Naive B cell (primary cell): ENCODE measurements at places on chromosomes 11 and 22. TPM values are rescaled to one million over a fixed set of nuclear protein-coding genes. Genes with fewer than 3 reads are reported as not detected.

DNA sequence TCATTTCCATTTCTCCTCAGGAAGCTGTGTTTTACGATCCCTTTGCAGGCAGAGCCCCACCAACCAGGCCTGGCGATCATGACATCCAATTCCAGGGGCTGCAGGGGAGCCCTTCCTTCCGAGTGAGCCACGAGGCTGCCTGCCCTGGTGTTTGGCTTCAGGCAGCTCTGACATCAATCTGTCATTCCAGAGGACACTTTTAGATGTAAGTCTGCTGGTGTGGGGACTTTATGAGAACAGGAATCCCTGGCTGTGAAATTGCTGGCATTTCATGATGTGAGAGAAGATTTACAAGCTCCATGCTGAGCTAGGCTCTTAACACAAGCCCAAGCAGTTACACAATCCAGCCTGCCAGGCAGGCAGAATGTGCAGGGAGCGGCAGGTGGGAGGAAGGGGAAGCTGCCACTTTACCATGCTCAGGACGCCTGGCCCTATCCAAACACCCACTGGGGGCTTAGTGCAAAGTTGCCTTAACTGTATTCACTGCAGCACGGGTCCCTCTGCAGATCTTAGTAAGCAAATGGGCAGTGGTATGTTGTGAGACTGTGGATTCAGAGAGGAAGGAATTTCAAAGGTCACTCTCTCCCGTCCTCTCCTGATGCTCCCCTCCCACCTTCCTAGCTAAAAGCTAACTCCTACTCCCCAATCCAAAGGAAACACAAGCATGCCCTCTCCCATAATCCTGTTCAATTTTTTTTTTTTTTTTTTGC, 43.4 kb upstream of the MICAL2 start:
- DNase-seq, result no peak

- DNase-seq, result no peak
Measured at GRCh38 chr11:61969838-61970662, 2.6 kb upstream of the FTH1 start.

DNA sequence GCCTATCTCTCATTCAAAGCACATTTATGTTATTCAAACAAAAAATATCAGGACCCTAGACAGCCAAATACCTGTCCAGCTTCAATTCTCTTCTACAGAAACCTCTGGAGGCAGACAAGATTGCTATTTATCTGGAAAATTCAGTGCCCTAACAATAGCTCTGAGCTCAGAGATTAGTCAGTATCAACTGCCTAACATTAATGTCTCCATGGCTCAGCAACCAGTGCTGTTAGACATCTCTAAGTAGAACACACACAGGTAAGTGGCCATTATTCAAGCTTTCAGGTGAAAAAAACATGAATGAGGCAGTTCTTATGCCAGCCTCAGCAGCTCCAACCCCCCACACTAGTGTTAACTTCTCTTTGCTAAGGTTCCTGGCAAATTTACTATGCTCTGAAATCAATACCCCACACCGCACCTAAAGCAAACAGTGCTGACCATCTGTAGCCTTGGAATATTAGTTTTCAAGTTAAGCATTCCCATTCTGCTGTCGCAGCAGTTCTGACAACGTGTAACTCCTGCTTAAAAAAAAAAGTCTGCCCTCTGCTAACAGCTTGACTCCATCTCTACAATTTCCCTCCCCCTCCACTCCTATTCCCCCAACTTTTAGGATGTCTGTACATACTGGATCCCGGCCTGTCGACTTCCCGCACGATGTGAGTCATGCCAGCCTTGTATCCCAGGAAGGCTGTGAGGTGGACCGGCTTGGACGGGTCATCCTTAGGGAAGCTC, 1.5 kb downstream of the RPL3 start:
- DNase-seq, result no peak

DNA sequence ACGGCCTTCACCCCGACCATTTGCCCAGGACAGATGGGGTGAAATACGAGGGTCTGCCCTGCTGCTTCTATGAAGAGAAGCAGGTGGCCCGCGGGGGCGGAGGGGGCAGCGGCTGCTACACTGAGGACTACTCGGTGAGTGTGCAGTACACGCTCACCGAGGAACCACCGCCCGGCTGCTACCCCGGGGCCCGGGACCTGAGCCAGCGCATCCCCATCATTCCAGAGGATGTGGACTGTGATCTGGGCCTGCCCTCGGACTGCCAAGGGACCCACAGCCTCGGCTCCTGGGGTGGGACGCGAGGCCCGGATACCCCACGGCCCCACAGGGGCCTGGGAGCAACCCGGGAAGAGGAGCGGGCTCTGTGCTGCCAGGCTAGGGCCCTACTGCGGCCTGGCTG, 11.2 kb downstream of the C22orf31 start:
- DNase-seq, result no peak

GRCh38 chr11:1059759-1060158, 14.9 kb upstream of the MUC2 start:
- DNase-seq, result no peak

DNA sequence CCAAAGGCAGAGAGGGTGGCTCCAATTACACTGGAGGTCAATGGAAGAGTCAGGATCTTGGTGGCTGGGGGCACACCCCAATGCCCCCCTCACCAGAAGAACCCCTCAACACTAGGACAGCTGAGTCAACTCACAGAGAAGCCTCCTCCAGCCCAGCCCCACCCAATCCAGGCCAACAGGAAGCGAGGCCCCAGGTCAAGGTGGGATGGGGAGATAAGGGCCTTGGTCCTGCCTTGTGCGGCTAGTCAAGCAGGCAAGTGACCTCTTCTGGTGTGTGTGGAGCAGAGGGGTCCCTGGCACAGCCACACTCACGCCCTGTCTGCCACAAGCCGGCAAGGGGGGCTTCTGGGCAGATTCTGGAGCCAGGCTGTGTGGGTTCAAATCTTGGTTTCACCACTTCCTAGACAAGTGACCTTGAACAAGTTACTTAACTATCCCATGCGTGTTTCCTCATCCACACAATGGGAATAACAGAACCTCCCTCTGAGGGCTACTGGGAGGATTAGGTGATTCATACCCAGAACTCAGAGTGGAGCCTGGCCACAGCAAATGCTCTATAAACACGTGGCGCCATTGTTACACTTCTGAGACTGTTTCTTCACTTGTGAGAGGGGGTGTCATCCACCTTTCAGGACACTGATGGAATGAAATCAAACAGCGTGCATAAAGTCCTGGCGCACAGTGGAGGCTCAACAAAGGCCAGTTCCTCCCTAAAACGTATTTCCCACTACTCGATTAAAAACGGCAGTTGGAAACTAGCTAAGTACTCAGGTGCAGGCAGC, 3.2 kb downstream of the TTLL12 start:
- no peak for DNase-seq

DNA sequence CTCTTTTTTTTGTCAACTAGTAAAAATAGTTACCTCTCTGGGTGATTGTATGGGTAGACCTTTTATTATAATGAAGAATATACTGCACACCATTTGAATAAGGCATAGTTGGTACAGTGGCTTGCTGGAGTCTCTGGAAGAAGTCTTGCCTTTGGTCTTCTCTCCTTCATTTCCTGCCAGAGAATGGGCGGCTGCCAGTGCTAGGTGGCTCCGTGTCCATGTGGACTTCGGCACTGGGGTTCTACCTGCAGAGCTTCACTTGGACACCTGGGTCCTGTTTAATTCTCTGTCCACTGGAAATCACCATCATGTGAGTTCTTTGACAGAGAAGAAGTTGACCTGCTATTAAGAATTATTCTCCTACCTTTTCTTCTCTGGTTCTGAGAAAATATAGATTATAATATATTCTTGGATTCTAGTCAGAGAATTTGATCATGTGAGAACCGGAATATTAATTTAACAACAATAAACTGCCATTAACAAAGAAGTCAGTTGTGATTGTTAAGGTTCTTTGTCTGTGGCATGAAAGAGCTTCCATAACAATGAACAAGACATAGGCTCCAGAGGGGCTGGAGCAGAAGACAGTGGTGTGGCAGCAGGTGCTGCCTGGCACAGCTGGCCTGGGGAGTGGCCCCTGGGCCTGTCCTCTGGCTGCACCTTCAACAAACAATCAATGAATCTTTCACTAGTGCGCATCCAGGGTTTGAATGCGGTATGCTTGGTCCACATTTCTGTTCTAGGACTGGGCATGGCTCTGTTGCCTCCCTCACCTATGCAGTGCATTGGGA, 77.5 kb downstream of the PPFIBP2 start:
- no peak for DNase-seq

- DNase-seq, result no peak
Measured at GRCh38 chr11:95248666-95249467, 17.9 kb upstream of the SESN3 start.

DNA sequence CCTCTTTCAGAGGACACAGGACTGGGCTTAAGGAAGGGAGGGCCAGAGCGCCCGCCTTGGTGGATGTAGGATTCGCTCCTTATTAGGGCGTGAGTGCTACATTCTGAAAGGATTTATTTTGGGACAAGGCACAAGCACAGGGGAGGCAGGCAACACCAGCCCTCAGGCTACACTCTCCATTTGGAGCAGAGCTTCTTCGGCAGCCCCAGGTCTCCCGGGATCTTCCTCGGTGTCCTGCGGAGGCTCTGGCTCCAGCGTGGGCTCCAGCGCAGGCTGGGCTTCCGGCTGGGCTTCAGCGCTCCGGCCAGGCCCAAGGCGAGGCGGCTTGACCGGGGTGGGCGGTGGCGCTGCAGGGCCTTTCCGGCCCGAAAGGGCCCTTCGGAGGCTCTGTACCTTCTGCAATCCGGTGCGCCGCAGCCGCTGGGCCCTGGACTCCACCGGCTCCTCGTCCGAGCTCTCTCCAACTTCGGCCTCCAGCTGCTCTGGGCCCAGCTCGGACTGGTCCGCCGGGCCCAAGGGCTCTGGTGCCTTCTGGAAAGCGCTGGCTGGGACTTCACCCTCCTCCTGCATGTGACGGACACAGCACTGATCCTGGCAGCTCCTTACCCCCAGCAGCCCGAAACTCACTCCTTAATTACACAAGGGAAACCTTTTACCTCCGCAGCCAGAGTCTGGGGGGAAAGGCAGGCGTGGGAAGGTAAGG, 1.1 kb downstream of the CAVIN3 start:
- no peak for DNase-seq

- no peak for DNase-seq
Measured at GRCh38 chr22:29158546-29158945, 47.1 kb upstream of the EMID1 start.

DNA sequence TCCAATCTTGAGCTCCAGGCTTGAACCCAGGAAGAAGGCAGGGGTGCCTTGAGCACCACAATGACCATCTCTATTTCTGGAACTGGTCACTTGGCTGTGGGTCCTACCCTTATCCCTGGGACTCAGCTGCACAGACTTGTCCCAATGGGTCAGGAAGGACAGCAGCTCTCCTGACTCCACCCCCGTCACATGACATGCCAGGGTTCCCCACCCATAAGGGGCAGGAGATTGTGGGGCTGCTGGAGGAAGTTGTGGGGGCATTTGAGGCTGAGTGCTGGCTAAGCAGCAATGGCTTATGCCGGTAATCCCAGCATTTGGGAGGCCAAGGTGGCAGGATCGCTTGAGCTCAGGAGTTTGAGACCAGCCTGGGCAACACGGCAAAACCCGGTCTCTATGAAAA, 56.2 kb downstream of the NFAM1 start:
- no peak for DNase-seq

DNA sequence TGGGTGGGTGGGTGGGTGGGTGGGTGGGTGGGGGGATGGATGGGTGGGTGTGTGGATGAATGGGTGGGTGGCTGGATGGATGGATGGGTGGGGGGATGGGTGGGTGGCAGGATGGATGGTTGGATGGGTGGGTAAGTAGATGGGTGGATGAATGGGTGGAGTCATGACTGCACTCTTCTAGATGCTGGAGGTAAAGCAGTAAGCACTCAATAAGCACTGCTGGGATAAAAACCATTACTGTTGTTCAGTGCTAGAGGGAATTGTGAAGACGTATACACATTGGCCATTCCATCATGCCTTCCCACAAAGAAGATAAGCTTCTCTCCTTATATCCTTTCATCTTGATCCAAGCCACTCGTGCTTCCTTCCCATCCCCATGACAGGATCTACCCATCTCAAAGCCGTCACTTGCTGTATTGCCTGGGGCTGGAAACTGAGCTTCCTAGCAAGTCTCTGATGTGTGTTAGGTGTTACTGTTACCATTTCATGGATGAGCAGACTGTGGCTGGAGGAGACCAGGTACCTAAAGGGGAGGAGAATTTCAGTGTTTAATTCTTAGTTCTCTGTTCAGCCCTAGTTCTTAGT, 74.8 kb downstream of the MICAL2 start:
- DNase-seq, result no peak

GRCh38 chr11:563066-563811, 2.5 kb downstream of the RASSF7 start:
- no peak for DNase-seq

DNA sequence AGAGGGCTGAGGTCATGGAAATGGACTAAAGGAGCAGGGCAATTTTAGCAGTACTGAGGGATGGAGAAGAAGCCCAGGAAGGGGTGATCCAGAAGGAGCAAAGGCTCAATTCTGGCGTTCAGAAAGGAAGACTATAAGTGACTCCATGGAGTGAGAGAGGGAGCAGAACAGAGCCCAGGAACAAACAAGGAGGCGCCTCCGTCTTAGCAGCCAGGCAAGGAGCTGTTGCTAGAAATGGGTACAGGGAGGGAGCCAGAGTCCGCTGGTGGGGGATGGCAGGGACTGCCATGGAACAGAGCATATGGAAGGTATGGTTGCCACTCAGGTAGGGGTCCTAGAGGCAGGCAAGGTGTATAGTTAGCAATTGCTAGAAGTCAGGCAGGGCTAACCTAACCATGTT, 20.5 kb upstream of the STK33 start:
- DNase-seq, result no peak

GRCh38 chr11:43012606-43013005, 299.2 kb upstream of the API5 start:
- DNase-seq, result no peak

GRCh38 chr22:28759861-28760560, 12.5 kb upstream of the CCDC117 start:
- DNase-seq, result no peak

GRCh38 chr11:14902650-14903350, 10.8 kb upstream of the CYP2R1 start:
- DNase-seq, result no peak

DNA sequence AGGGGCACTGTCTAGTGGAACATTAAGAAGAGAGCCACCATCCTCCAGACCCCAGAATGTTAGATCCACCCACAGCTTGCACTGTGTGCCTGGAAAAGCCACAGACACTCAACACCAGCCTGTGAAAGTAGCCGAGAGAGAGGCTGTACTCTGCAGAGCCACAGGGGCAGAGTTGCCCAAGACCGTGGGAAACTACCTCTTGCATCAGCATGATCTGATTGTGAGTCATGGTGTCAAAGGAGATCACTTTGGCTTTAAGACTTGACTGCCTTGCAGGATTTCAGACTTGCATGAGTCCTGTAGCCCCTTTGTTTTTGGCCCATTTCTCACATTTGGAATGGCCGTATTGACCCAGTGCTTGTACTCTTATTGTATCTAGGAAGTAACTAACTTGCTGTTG, 115.9 kb upstream of the CCDC179 start:
- no peak for DNase-seq

GRCh38 chr11:17601256-17601671, 54.2 kb downstream of the OTOG start:
- no peak for DNase-seq

The PKNOX2 gene
- polyA plus RNA-seq, result not detected

The CLMP gene
- polyA plus RNA-seq, result 0.38 TPM

The OR4D5 gene
- not detected for polyA plus RNA-seq

The CABP7 gene
- polyA plus RNA-seq, result not detected

The KRTAP5-2 gene
- not detected for polyA plus RNA-seq

The OR51E1 gene
- not detected for polyA plus RNA-seq

The INS gene
- not detected for polyA plus RNA-seq

The CCDC116 gene
- polyA plus RNA-seq, result not detected

The KMT2A gene
- polyA plus RNA-seq, result 26.3 TPM

The OR51A2 gene
- not detected for polyA plus RNA-seq

The CACNA1I gene
- not detected for polyA plus RNA-seq

The APOA5 gene
- polyA plus RNA-seq, result not detected
